ENCODE measurements at places on chromosomes 12 and 14. TPM values are rescaled to one million over a fixed set of nuclear protein-coding genes. Genes with fewer than 3 reads are reported as not detected.
A peak's percentile ranks its signal among the peaks of the same experiment; 100 is the strongest.

DNA sequence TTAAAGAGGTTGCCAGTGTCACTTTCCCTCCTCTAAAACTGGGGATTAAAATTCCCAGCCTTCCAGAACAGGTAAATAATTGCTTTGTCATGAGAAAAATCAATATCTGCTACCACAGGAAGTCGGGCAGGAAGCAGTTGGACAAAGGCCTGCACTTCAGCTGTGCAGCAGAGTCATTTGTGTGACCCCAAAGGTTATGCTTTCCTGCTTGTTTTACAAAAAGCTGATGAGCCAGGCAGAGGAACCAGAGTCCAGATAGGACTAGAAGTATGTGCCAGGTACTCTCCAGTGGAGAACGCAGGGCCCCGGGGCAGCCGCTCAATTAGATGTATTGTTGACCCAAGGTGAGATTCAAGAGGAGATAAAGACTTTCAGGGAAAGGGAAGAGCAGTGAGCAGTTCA lies 117.1 kb upstream of the FRMD6 start:
- DNase-seq: no peak

The FBXO33 gene
- total RNA-seq: 5.2 TPM

GRCh38 chr12:27285403-27285802 lies 41.3 kb downstream of the STK38L start:
- no peak for DNase-seq

DNA sequence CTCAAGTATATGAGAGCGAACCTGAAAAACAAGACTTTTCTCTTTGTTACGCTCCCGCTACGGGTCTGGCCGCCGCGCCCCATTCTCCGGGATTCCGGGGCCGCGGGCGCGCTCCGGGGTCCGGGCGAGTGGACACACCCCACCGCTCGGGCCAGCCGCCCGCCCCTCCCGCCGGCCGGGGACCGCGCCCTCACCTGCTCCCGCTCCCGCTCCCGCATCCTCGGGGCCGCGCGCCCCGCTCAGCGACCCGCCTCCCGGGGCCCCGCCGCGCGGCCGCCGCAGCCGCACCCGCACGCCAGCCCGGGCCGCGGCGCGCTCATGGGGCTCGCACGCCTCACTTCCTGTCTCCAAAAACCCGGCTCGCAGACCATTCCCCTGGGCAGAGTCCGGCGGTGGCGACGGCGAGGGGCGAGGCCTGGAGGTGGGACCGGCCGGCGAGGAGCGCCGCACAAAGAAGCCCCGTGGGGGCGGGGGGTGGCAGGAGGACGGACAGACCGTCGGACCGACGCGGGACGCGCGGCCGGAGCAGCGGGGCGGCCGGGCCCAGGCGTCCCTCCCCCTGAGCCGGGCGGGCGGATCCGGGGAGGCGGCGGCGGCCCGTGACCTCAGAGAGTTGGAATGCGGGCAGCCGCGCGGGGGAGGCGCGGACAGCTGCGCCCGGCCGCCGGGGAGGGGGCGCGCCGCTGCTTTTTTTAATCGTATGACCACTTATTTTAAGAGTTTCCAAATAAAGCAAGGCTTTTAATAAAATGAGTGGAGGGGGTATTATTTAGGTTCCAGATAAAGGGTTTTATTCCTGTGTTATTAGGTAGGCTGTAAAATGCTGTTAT lies at the start of gene PTPN21:
TSS of gene PTPN21 (minus strand) at position 551 of the 830 bp plus-strand sequence. CDS start 4,590 bp downstream, outside the sequence.
- DNase-seq: peak; percentile 85

- DNase-seq: no peak
Observed at GRCh38 chr14:97046967-97047366, 249.8 kb downstream of the VRK1 start.

GRCh38 chr12:12947902-12948301 lies 4.1 kb downstream of the GPRC5D start:
- DNase-seq: no peak

DNA sequence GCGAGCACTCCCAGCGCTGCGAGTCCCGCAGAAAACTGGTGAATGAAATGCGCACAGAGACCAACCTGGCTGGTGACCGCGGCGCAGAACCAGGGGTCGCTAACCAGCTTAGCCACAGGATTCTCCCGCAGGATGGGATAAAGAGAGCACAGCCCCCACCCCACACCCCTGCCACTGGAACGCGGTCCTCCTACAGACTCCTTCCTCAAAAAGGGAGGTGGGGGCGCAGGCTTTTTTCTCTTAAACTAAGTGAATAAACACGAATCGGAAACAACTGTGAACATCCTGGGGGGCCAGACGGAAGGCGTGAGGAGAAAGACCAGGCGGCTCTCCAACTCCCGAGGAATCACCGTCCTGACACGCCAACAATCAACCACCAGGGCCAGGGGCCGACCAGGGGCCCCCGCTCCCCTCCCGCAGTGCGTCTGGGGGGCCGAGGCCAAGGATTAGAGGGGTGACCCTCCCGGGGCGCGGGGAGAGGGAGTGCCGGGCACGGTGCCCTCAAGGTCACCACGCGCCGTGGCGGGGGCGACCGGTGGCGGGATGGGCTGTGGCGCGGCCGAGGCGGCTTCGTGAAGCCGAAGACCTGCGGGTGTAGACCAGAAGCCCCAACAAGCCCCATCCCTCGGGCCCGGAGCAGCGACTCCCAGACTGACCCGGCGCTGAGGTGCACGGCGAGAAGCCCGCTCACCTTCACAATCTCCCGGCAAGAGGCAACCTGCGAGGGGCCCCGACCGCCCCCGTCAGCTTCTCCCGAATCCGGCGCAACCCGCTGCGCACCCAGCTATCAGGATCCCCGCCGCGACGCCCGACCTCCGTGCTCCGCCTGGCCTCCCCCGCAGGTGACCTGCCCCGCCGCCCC lies 704 bp downstream of the ATP2B1 start:
- DNase-seq: peak; percentile 47
